SJSA1 (cell line): ENCODE measurements at places on chromosomes 4 and X. TPM values are rescaled to one million over a fixed set of nuclear protein-coding genes. Genes with fewer than 3 reads are reported as not detected.

The PGK1 gene
- total RNA-seq, result 473 and 636 TPM in 2 replicates

- no peak overlapping the region for H3K27ac ChIP-seq
- H3K4me1 ChIP-seq, result no peaks in the 10 kb centered on the region
- no peak overlapping the region for H3K4me3 ChIP-seq
Measured at GRCh38 chr4:11503166-11503565, 74.5 kb upstream of the HS3ST1 start.

GRCh38 chrX:103215425-103215991 is 600 bp downstream of the BEX4 start:
- peak overlapping the region; percentile 31 for H3K4me3 ChIP-seq
- no peak overlapping the region for H3K27ac ChIP-seq
- H3K4me1 ChIP-seq, result no peaks in the 10 kb centered on the region; the same call in 1 of the 2 replicates
- no peak for DNase-seq
- no peaks in the 10 kb centered on the region for H3K36me3 ChIP-seq
- H3K27me3 ChIP-seq, result no peaks in the 10 kb centered on the region

DNA sequence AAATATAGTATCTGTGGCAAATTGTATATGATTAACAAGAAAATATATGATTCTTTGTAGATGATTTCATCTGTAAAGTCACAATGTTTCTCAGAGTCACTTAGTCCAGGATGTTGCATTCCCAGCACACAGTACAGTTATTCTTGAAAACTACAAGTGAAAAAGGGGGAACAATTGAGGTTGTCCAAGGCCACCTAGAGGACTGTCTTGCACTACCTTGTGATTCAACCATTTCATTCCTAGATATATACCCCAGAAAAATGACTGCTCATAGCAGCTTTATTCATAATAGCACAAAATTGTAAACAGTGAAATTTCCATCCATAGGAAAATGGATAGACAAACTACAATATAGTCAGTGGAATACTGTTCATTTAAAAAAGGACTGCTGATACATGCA is 16.0 kb downstream of the C4orf33 start:
- H3K4me3 ChIP-seq, result no peak overlapping the region
- H3K36me3 ChIP-seq, result no peaks in the 10 kb centered on the region
- no peak overlapping the region for H3K27ac ChIP-seq
- no peaks in the 10 kb centered on the region for H3K27me3 ChIP-seq

GRCh38 chr4:24372881-24373280 is 211.5 kb downstream of the DHX15 start:
- H3K27me3 ChIP-seq, result no peaks in the 10 kb centered on the region
- DNase-seq, result no peak
- no peaks in the 10 kb centered on the region for H3K36me3 ChIP-seq
- no peak overlapping the region for H3K27ac ChIP-seq
- no peaks in the 10 kb centered on the region for H3K4me1 ChIP-seq

DNA sequence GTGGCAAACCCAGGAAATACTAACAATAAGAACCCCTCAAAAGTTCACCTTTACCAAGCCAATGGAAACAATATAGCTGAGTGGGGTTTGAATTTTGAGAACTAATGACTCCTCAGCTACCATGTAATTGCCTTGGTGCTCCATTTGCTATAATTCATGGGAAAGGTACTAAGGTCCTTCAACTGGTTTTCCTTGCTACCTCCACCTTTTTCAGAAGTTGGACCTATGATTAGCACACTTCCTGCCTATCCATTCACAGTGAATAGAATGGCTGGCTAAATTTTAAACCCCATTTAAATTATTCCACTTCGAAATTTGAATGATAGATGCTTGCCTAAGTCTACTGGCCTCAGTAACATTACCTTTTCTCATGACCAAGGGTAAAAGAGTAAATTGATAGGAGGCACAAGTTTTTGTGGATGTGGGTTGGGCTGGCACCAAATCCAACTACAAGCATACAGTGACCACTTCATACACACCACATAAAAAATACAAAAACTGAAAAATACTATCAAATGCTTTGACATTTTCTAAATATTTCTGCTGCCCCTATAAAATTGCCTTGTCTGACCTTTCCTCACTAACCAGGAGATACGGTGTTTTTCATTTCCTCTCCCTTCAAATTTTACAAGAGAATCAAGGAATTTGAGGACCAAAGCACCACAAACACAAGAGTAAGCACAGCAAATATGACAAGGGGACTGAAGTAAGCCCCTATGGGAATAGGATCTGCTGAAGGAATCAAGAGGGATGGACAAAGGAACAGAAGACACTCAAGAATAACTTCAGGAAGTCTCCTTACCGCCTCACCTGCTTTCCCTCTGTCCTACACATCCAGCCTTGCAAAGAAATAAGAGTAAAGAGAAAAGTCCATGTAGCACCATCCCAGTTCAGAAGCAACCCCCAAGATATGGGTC is 255.5 kb downstream of the CHIC1 start:
- H3K27ac ChIP-seq, result no peak overlapping the region
- H3K27me3 ChIP-seq, result no peaks in the 10 kb centered on the region
- H3K4me1 ChIP-seq, result no peaks in the 10 kb centered on the region
- DNase-seq, result no peak

DNA sequence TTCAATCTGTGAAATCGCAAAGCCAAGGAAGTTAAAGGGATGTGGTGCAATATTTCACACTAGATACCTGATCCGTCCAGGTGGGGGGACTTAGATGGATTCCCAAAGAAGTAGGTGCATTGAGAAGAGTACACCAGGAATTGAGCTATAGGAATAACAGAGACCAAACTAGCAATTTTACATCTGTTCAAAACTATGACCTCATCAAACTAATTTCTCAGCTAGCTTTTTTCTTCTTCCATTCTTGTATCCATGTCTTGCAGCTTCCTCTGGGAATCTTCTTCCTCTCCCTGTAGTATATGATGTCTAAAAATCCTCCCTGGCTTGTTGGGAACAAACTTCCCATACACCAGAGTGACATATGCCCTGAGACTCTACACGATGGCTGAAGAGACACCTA is 51.0 kb upstream of the PTPN13 start:
- H3K4me1 ChIP-seq, result peaks cover 16% of the 10 kb centered on the region
- no peaks in the 10 kb centered on the region for H3K27me3 ChIP-seq
- no peak for DNase-seq
- H3K36me3 ChIP-seq, result no peaks in the 10 kb centered on the region

DNA sequence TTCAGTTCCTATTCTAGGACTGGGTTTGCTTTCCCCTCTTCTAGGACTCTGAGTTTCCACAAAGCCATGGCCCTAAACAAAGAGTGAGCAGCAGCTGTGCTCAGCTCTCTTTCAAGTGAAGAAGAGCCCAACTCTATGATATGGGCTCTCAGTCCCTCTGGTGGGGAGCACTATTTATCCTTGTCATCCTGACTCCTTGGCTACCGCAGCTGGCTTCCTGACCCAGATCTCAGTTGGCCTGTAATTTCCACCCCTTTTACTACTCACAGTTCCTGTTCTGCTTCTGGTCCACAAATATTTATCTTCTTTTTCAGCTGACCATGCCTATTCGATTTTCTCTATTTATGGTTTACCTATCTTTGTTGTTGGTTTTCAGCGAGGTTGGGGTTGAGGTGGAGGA is 33.8 kb downstream of the F8 start:
- no peaks in the 10 kb centered on the region for H3K36me3 ChIP-seq
- H3K27ac ChIP-seq, result no peak overlapping the region
- H3K4me3 ChIP-seq, result no peak overlapping the region
- DNase-seq, result no peak
- no peaks in the 10 kb centered on the region for H3K27me3 ChIP-seq
